ENCODE measurements at places on chromosomes 7 and 10. TPM values are rescaled to one million over a fixed set of nuclear protein-coding genes. Genes with fewer than 3 reads are reported as not detected.
A peak's percentile ranks its signal among the peaks of the same experiment; 100 is the strongest.

Gene MKI67
- total RNA-seq: 26.0 TPM

Gene LIPM
- not detected for total RNA-seq

Gene RBM20
- 2.3 TPM for total RNA-seq

Gene RADIL
- total RNA-seq: 13.1 TPM

Gene PITRM1
- 52.0 TPM for total RNA-seq

Gene A1CF
- total RNA-seq: not detected

Gene SFRP5
- not detected for total RNA-seq

DNA sequence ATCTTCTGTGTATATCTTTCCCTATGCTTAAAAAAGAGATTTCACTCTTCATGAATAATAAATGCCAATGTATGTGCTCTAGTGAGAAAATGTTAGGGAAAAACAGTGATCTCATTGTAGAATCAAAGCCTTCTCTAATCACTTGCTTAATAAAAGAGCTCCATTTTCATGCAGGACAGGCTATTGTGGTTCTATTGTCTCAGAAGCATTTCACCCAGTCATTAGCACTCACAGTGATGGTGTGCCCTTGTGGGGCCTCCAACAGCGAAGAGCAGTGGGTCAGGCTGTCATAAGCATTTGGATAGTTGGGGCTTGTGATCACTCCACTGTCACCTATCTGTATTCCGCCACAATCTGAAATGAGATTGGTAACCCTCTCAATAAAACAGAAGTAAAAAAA, 83.9 kb upstream of the RSU1 start:
- no peak for DNase-seq

DNA sequence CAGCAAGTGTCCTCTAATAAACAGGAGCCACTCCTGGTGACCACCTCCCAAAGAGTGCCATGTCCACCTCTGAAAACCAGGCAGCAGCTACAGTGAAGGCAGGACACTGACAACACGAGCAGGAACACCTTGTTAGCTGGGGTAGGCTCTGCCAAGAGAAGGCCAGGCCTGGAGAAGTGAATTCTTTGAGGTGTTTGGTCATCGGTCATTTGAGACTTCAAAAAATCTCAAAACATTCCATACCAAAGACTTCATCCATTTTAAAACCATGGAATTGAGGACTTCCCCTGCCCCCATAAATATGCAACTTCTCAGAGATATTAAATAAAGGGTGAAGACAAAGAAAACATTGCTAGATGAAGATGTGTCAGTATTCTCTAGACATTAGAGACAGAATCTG, 28.4 kb upstream of the OPALIN start:
- DNase-seq: no peak

DNA sequence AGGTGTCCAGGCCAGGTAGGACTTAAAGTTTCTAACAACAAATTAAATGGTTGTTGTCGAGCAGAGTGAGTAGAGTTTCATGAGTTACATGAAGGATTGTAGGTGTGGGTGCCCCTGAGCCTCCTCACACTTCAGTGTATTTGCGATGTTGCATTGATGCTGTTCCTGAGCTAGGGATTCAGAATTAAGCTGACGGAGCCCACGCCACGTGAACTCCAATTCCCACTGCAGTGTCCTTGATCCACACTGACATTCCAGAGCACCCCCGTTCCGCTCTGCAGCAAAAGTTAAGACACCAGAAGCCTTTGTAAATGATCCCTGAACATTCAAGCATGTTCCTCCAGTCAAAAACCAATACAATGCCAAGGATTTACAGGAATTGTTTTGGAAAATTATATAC, 78.8 kb upstream of the SEC61G start:
- DNase-seq: no peak

DNA sequence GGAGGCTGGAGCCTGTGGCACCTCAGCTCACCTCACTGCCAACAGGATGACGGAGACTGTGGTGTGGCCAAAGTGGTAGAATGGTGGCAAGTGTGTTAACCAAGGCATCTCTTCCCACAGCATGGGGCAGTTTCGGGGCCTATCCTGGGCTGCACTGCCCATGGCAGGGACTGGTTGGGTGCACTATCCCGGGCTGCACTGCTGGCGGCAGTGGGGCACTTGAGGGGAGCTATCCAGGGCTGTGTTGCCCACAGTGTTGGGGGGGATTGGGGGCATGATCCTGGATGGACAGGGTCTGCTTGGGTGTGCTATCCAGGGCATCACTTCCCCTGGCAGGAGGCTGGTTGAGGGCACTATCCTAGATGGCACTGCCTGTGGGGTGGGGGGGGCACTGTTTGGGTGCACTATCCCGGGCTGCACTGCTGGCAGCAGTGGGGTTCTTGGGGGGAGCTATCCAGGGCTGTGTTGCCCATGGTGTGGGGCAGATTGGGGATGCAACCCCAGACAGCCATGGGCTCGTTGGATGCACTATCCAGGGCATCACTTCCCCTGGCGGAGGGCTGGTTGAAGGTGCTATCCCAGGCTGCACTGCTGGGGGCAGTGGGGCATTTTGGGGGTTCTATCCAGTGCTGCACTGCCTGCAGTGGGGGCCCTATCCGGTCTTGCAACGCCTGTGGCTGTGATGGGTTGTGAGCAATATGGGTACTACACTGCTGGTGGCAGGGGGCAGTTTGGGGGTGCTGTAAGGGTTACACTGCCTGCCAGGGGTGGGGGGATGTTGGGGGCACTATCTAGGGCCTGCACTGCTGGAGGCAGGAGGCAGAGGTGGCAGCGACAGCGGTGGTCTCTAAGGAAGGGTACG, 129.7 kb downstream of the ZNF248 start:
- DNase-seq: no peak

GRCh38 chr10:16644146-16644545, 122.5 kb upstream of the C1QL3 start:
- DNase-seq: no peak

GRCh38 chr7:50202052-50202555, 102.4 kb upstream of the IKZF1 start:
- no peak for DNase-seq

DNA sequence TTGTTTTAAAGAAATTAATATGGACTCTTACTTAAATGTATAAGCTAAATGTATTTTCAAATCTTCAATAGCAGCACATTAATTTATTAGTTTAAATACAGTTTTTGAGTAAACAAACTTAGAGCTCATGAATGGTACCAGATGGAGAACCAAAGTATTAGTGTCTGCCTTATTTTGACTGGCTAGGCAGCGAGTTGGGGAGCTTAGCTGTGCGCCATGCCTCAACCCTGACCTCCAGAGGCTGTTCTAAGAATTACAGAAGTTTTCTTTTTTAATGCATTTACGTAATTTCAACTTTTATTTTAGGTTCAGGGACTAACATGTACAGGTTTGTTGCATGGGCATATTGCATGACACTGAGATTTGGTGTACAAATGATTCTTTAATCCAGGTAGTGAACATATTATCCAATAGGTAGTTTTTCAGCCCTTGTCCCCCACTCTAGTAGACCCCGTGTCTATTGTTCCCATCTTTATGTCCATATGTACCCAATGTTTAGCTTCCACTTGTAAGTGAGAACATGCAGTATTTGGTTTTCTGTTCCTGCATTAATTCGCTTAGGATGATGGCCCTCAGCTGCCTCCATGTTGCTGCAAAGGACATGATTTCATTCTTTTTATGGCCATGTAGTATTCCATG, 166.8 kb downstream of the IQUB start:
- peak; percentile 59 for DNase-seq

DNA sequence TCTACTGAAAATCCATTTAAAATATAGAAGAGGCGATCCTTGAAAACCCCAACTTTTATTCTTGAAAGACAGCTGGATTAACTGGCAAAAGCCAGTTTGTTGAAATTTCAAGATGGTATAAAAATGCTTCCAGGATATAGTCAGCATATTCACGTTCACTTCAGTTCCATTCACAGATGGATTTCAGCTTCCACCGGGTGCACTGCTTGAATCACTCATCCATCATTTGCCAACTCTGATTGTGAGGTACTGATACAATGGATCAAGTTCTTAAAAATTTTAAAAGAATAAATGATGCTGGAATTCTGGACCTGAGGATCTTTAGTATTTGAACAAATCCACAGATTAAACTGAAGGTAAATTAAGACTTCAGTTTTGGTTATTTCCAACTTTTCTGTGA, 2.4 kb downstream of the PURB start:
- no peak for DNase-seq

- no peak for DNase-seq
These were observed 54.1 kb downstream of the FAM171A1 start for GRCh38 chr10:15316871-15317464.

- DNase-seq: no peak
These were observed 15.8 kb downstream of the GTPBP4 start for GRCh38 chr10:1003884-1004670.

GRCh38 chr7:74023092-74023536, 4.9 kb upstream of the ELN start:
- DNase-seq: peak; percentile 50

DNA sequence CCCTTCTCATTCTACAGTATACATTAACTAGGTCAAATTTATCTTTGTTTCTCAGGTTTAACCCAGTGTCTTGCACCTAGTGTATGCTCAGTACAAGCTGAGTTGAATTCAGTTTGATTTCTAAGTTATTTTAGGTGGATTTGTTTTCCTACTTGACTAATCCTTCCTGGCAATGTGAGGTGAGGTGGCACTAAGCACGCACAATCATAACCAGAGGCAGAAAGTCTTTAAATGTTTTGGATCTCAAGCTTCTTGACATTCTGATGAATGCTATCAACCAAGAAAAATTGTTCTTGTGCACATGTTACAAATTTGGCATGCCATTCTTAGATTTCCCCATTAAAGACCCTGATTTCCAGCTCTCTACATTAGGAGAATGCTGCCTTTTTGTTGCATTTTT, 3.2 kb downstream of the BZW2 start:
- no peak for DNase-seq

DNA sequence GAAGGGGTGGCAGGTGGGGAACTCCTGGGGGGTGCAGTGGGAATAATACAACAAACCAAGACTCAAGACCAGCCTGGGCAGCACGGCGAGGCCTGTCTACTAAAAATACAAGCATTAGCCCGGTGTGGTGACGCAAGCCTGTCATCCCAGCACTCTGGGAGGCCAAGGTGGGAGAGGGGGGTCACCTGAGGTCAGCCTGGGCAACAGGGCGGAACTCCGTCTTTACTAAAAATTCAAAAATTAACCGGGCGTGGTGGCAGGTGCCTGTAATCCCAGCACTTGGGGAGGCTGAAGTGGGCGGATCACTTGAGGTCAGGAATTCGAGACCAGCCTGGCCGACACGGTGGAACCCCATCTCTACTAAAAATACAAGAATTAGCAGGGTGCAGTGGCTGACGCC, 48.4 kb upstream of the ELFN1 start:
- no peak for DNase-seq

DNA sequence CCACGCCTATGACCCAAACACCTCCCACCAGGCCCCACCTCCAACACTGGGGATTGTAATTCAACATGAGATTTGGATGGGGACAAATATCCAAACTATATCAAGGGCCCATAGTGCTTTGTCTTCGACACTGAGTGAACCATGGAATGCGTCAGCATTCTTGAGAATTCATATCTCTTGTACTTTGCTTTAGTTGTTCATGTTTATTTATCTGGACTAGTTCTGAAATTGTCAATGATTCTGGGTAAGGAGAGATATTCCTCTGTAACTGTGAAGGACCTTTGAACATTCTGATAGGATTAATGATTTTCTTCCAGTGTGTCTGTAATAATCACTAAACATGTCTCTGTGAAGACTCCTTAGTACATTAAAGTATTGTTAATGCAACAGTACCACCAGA, 374.8 kb downstream of the LRMDA start:
- no peak for DNase-seq

DNA sequence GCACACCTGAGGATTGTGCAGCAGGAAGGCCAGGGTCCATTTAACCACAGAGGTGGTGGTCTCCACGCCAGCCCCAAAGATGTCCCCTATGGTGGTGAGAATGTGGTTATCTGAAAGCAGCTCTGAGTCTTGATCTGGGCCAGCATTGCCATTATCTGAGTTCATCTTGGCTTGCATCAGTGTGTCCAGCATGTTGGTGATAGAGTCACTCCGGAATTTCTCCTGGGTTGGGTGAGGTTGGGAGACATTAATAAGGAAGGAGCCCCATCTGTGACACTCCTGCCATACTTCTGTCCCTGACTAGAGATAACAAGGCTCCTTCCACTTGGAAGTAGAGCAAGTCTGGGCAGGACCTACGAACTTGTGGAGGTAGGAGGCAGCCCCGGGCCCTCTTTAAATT, 4.2 kb downstream of the CYP17A1 start:
- no peak for DNase-seq

DNA sequence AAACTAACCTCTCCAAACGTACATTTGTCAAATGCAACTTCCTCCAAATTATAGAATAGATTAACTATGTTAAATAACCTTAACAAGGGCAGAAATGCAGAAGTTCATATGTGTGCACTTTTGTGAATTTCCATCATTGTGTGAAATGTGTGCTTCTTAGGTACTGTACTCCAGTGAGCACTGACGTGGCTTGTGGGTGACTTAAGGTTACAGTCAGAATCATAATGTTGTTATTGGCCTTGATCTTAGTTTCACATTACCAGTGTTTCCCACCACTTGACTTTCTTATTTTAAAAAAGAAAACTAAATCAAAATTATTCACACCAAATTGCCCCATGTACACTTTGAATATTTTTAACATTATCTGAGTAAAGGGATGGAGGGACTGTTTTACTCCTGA, 155.1 kb upstream of the FZD8 start:
- DNase-seq: no peak

- DNase-seq: no peak
These were observed 50.3 kb upstream of the ST8SIA6 start for GRCh38 chr10:17504547-17505245.

DNA sequence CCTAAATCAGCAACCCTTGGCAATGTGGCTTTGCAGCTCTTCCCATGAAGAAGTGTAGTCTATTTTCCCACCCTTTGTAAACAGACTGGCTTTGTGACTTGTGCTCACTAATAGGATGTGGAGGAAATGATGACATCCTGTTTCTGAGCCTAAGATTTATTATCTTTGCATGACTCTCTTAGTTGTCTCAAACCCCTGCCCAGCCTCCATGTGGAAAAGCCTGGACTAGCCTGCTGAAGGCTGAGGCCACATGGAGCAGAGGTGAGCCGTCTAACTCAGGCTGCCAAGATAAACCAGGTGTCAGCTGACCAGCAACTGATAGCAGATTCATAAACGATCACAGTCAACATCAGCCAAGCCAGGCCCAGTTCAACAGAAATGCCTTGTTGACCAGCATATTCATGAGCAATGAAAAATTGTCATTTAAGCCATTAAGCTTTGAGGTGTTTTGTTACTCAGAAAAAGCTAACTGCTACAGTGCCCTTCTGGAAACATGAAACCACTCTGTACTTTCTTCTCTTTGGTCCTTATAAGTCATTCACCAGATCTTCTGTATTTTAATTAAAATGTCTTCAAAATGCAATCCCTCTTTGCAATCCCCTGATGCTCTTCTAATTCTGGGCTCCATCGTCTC, 586.3 kb upstream of the ANKRD30A start:
- DNase-seq: peak; percentile 84

DNA sequence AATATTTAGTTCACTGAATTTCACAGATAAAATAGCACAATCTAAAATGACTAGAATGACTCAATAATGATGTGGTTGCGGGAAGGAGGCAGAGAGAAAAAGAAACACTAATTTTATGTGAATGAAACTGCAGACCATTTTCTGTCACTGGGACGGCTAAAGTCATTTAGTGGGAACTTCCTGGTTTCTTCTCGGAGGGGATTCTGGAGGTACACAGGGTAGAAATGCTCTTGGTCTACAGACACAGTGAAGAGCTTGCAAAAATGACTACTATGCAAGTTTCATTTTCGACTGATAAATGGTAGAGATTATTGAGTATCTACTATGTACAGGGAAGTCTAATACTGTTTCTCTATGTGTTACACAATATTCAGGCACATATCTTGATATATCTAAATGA, 63.5 kb upstream of the LRRN3 start:
- no peak for DNase-seq

- DNase-seq: no peak
These were observed 37.5 kb downstream of the DENND11 start for GRCh38 chr7:141664450-141664849.
